GM23338 (cell line): ENCODE measurements at places on chromosomes 11 and 22.

DNA sequence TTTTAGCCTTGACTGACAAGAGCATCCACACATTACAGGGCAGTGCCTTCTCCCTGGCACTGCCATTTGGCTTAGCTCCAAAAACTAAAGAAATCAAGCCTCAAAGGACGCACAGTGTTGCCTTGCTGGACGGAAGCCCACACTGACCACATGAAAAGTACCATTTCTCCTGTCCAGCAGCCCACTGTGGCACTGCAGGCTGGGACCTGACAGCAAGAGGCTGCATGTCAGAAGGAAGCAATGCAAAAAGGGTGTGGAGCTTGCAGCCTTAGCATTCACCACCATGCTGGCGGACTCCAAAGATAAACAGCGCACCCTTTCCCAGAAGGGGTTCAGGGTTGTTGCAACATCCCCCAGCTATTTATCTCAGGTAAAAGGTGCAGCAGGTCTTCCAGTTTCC lies 109.3 kb upstream of the BMAL1 start:
- no peak for DNase-seq

GRCh38 chr11:65884716-65885092 lies 3.6 kb downstream of the FIBP start:
- DNase-seq, result peak; percentile 83

DNA sequence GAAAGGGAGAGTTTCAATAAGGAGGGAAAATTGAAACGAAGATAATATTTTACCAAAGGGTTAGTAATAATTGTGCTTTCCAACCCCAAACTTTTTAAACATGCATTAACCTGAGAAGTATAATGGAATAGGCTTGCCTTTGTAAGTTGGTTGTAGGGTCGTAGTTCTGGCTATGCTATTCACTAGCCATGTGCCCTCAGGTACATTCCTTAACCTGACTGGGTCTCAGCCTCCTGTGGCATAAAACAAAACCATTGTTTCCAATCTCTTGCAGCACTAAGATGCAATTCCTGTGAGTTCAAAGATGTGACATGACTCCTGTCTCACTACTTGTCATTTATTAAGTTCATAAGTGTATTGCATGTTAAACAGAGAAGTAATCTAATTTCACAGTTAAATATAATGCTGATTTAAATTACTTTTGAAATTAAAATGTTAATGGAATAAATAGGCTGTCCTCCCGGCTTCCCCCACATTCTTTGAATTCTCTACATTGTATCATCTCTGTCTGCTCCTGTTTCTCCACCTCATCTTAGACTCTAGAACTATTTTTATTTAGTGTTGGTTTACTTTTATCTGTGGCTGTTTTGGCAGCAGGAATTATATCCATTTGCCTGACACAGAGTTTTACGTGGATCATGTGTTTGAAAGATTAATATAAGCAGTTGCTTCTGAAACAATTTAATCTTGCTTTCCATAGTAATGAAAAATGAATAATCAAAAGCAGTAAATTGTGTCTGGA lies 216.3 kb downstream of the FAT3 start:
- peak; percentile 80 for DNase-seq

GRCh38 chr11:727859-728748 lies 19.2 kb upstream of the TALDO1 start:
- DNase-seq, result peak; percentile 85

DNA sequence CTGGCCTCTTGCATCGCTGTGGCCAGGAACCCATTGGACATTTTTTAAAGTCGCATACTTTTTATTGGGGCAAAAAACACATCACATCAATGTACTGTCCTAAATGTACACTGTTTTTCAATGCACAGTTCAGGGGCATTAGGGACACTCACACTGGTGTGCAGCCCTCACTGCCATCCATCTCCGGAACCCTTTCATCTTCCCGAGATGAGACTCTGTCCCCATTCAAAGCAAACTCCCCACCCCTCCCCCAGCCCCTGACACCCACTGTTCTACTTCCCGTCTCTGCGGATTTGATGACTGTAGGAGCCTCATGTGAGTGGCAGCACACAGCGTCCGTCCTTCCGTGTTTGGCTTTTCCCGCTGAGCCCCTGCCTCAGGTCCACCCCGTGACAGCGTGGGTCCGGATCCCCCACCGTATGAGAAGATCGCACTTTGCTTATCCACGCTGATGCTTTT lies 41.8 kb upstream of the TH start:
- DNase-seq, result no peak

DNA sequence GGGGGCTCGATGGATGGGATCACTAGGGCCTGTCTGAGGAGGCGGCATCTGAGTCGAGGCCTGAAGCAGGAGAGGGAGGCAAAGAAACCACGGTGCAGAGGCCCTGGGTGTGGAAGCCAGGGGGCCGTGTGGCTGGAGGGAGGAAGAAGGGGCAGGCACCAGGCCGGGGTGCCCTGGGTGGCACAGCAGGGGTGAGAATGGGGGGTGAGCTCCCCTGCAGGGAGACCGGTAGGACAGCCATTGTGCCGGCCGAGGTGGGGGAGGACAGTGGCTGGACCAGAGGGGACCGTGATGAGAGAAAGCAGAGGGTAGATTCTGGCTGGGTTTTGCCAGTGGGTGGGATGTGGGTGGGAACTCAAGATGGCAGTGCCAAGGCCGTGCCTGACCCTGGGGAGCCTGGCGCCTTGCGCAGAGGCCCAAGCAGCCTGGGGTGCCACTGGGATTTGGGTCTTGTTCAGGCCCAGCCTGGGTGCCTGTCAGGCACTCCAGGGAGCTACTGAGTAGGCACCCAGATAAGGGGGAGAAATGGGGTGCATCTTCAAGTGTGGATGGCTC lies 18.7 kb downstream of the PHLDA2 start:
- DNase-seq, result no peak

DNA sequence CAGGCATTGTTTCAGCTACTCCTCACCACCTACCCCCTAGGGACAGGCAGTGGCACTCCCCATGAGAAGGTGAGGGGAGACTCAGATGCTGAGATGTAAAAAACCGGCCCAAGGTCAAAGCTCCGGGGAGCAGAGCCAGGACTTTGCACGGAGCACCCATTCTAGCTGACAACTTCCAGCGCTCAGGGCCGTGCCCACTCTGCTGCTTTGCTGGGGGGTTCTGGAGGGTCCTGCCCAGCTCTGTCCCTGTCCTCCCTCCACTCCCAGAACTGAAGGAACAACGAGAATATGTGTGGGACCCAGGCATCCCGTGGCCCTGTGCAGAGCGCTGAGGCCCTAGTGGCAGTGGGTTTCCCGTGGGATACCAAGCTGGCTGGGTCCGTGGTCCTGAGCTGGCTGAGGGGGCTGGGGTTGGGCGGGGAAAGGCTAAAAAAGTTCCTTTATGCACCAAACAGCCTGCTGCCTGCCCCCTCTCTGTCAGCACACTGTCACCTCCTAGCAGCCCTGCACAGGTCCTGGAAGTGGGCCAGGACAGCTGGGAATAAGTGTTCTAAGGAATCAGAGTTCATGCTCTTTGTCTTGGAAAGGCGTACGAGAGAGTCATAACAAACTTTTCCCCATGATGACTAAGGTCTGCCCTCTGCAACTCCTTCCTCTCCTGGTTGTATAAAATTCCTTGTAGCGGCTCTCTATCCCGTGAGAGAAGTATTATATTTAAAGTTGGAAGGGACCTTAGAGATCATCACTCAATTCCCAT lies 1.9 kb downstream of the MS4A10 start:
- no peak for DNase-seq

- no peak for DNase-seq
These were observed 125.0 kb downstream of the KCNC1 start for GRCh38 chr11:17859552-17859951.

GRCh38 chr11:30985536-30985935 lies 384.0 kb downstream of the DCDC1 start:
- DNase-seq, result no peak

GRCh38 chr11:116162886-116163230 lies 609.9 kb downstream of the BUD13 start:
- peak; percentile 92 for DNase-seq

DNA sequence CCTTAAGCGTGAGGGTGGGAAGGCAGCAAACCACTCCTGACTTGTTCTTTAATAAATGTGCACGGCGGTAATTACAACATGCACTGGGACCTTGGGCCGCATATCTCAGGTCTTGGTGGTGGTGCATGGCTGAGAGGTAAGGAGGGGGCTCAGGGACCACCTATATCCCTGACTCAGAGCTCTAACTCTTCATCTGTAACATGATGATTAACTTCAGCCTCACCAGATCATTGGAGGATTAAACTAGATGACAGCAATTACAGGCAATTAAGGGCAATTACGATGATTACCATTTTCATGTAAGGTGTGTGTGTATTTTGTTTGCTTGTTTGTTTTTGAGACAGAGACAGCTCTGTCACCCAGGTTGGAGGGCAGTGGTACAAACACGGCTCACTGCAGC lies 45.0 kb downstream of the FBLN1 start:
- DNase-seq, result no peak

GRCh38 chr11:105034813-105035620 lies at the start of gene CASP1:
Gene CASP1 (minus strand): TSS chr11:105035144. CDS start chr11:105035113, 31 bp downstream.
- DNase-seq, result no peak

DNA sequence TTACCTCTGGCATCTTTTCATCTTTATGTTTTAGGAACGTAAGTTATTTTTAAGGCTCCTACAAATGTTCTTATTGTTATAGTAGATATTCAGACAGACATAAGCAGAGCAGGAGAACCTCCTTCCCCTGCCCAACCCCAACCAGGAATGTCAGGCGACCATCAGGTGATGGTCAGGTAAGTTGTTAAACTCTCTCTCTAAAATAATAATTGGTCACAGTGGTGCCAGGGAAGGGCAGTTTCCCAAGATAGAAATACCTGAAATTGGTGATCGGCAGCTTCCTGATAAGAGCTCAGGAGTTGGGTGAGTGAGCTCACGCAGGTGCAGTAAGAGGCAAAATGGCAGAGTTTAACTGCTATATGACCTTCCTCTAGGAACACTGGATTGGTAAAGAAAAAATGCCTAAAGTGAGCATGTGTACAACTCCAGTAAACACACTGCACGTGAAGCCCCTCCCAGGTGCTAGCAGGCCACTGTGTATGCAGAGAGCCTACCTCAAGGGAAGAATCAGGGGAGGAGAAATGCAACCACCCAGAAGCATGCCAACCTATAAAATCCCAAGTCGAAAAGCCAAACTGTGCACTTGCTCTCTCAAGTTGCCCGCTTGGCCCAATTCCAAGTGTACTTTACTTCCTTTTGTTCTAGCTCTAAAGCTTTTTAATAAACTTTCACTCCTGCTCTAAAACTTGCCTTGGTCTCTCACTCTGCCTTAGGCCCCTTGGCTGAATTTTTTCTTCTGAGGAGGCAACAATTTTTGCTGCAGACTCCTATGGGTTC lies 273.9 kb downstream of the SBF2 start:
- peak; percentile 11 for DNase-seq

DNA sequence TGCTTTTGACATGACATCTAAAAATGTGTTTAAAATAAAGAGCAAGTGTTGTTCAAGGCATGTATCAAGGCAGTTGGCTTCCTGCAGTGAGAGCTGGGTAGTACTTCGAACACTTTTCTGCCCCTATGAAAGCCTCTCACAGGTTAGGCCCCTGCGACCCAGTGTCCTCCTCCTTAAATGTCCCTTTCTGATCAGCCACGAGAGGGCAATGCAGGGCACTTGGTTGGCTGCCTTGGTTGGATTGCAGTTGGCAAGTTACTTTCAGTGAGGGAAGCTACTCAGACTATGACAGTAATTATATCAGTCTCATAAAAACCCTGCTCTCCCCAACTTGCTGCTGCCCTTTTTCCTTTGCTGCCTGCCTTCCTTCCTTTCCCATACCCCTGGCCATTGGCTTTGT lies 743.8 kb downstream of the NTM start:
- peak; percentile 78 for DNase-seq

GRCh38 chr22:38035530-38035885 lies 21.7 kb upstream of the PICK1 start:
- no peak for DNase-seq

DNA sequence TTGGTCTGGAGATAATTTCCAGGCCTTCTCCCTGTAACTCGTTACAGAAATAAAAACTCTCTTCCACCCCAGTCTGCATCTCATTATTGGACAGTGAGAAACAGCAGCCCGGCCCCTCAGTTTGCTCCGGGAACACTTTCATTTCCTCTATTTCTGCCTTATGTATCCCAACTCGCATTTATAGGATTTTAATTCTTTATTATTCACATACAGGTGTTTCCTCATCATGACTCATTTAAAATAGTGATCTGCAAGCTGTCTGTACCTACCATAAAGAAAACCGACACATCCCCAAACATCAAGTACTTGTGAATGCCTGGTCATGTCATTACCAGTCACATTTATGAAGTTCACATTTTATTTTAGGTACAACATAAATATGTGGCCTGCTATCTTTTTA lies 42.8 kb downstream of the PIWIL3 start:
- no peak for DNase-seq

DNA sequence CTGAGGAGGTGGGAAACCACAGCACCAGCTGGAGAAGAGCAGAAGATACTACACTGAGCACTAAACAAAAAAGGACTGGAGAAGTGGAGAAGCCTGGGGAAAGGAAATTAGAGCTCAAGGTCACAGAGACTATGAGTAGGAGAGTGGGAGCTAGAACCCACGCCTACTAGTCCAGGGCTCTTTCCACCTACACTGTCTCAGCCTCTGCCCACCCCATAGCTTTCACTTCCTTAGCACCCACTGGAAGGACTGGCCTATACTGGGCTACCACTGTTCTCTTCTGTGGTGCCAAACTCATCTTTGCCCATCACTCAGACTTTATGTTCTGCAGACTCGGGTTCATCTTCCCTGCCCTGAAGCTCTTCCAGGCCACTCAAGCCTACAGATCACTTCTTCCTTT lies 94.3 kb upstream of the PHOX2A start:
- DNase-seq, result no peak

DNA sequence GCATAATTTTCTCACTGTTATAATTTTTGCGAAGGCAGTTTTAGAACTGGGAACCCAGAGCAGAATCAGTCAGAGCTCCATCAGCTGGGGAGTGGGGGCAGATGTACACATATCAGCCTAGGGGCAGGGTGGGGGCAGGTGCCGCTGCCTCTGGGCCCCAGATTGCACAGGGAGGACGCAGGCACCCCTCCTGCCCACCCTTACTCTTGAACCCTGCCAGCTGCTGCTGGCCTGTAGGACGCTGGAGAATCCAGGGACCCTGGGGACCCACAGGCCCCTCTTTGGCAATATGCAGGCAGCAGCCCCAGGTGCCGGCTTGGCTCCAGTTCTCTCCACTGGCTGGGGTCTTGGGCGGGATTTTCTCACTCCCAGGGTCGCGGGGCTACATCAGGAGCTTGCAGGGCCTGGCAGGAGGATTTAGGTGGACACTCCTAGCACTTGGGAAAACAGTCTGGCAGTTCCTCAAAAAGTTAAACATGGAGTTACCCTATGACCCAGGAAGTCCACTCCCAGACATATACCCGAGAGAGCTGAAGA lies 8.8 kb upstream of the CAPN5 start:
- DNase-seq, result no peak

DNA sequence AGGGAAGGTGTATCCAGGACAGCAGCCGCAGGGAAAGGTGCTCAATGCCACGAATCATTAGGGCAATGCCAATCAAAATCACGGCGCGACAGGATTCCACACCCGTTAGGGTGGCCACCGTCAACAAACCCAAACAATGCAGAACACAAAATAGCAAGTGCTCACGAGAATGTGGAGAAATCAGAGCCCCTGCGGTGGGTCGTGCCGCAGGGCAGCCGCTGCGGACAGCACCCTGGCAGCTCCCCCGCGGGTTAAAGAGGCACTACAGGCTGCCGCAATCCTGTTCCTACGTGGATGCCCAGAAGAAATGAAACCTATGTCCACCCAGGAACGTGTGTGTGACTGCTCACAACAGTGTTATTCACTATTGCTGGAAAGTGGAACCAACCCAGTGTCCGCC lies 17.1 kb upstream of the TH start:
- DNase-seq, result no peak
